ENCODE measurements at places on chromosomes 6 and 20.
A peak's percentile ranks its signal among the peaks of the same experiment; 100 is the strongest.

- DNase-seq = no peak
Measured at GRCh38 chr20:63026582-63027165, 19.9 kb upstream of the BHLHE23 start.

DNA sequence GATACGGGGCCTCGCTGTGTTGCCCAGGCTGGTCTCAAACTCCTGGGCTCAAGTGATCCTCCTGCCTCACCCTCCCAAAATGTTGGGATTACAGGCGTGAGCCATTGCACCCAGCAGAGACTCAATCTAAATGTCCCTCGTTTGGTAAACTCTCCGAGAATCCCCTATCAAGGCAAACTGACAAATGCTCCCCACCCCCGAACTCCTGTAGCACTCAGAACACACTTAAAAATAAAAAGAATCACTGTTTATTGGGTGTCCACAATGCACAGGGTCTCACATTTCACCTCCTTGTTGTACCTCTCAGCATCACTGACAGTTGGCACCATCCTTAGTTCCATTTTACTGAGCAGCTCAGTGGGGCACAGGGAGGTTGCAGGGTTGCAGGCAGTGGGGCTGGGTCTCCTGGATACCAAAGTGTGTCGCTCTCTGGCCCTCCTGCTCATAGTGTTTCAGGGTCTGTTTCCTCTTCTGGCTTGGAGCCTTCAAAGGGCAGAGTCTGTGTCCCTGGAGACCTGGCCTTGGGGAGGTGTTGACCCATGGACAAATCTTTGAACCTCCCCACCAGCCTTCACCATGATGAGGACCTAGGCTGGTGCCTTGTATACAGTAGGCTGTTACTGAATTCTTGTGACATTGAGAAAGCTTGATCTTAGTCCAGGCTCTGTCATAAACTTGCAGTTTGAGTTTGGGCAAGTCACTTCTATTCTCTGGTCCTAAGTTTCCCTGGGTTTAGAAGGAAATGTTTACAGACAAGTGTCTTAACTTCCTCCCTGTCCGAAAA lies 8.5 kb upstream of the SRC start:
- no peak for DNase-seq

DNA sequence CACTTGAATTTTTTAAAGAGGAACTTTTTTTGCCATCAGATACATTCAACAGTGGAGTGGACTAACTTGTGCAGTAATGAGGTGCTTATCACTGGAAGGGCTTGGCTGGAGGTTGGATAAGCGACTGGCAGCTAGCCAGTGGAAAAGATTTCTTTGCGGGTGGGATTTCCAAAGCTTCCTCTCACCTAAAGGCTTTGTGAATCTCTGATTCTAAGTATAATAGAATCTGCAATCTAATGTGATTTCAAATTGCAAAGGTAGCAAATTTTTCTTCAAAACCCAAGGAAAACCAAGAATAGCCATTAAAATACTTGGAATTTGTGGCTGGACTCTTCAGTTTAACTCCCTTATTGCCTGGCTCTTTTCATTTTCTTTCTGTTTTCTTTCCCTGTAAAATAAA lies 460.4 kb upstream of the MARCKS start:
- DNase-seq = no peak

- no peak for DNase-seq
Measured at GRCh38 chr6:147802459-147802858, 294.0 kb downstream of the SAMD5 start.

- no peak for DNase-seq
Measured at GRCh38 chr20:41304424-41305079, 13.0 kb downstream of the ZHX3 start.

DNA sequence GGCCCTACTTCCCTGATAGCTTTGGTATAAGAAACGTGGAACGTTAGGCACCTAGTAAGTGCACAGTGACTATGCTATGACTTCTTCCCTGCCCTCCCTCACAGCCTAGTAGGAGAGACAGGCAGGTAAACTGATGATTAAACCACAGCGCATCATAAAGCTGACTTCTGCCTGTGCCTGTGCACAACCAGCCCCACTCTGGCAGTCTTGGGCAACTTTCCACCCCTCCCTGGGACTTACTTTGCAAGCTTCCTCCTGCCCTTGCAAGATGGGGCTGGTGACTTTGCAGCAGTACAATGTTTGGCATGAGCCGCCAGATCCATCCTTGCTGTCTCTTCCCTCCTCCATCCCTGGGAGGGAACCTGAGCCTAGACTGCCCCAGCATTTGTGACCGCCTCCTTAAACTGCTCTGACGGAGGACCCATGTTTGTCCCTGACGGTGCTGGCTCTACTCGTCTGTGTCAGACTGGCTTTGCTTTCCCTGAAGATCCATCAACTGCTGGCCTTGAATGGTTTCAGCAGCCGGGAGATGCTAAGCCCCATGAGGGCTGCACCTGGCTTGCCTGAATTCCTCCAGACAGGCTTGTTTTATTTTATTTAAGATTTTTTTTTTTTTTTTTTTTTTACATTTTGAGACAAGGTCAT lies 36.1 kb downstream of the EFCAB8 start:
- DNase-seq = no peak

GRCh38 chr20:13424174-13424833 lies 203.2 kb downstream of the ISM1 start:
- no peak for DNase-seq

GRCh38 chr6:149254253-149254652 lies 63.3 kb upstream of the TAB2 start:
- no peak for DNase-seq

DNA sequence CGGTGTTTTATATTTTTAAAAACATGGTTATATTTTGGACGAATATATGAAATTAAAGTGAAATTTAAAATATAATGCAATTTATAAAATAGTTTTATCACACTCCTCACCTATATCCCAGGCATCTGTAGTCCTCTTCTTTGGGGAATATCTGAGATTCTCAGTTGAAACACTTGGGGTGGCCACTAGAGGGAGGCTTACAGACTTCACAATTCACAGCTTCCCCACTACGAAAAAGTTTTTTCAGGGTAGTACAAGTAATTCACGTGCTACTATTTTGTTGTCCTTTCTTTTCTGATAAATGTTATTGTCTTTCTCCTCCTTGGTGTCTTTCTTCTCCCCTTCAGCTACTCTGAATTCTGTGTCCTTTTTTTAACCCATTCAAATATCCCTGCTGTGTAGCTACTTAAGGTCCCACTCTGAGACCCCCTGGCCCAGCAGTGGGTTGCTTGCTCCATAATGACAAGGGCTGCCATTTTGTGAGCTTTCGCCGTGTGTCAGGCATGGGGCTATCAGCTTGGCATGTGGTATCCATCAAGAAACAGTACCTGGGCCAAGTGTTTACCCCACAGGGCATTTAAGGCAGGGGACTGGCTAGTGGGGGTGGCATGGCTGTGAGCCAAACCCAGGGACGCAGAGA lies 43.6 kb upstream of the PHACTR3 start:
- DNase-seq = no peak

DNA sequence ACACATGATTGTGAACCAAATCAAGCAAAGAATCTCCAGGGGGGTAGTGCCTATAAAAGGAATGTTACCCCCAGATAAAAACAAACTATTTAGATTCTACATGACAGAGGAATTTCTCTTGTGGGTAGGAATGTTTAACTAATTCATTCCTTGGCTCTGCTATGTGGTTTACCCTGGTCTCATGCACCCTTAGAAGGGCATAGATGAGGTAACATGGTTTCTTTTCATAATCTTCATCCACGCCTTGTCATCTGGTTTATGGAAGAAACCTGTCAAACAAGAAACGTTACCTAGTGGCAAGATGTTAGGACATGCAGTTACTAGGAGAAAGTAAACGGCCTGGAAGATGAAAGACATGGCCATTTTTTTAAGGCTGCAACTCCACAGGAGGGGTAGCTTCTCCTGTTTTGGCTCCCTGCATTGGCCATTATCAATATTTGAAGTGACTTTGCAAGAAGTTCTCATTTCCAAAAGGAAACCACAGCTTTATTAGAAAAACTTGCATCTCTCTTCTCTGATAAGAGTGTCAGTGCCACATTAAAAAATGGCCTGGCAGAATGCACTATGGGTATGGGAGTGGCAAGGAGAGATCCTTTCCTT lies 45.5 kb downstream of the STX11 start:
- DNase-seq = no peak

GRCh38 chr6:160088069-160088783 lies 33.4 kb upstream of the SLC22A1 start:
- no peak for DNase-seq

GRCh38 chr6:168662301-168662936 lies 221.4 kb downstream of the SMOC2 start:
- DNase-seq = no peak

- no peak for DNase-seq
Measured at GRCh38 chr6:33290459-33290858, 1.1 kb downstream of the PFDN6 start.

- no peak for DNase-seq
Measured at GRCh38 chr20:37726321-37726720, 32.5 kb downstream of the CTNNBL1 start.

DNA sequence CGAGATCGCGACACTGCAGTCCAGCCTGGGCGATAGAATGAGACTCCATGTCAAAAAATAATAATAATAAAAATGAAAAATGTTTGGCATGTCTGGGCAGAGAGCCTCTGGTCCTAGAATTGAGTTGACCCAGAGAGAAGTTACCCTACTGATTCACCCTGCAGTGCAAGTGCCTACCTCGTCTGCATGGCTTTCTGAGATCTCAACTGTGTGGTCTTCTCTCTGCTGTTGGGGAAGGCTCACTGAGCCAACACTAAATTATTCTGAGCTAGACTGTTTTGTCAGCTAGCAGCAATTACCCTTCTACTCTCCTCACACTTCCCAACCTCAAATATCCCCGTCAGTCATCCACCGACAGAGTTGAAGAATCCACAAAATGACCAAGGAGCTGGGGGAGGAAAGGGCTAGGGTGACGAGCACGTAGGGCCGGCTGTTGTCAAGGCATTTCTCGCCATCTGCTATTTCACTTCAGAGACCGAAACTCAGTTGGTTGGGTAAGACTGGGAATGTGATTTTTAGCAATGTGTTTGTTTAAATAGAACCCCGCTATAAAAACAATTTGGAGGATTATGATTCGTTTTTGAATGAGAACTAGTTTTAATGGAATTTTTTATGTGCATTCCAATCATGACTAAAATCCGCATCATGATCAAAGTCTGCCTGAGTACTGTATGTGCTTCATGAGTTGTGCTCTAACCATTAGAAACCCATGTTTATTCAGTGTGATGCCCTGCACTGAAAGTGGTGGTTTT lies 9.4 kb downstream of the MAS1 start:
- no peak for DNase-seq

DNA sequence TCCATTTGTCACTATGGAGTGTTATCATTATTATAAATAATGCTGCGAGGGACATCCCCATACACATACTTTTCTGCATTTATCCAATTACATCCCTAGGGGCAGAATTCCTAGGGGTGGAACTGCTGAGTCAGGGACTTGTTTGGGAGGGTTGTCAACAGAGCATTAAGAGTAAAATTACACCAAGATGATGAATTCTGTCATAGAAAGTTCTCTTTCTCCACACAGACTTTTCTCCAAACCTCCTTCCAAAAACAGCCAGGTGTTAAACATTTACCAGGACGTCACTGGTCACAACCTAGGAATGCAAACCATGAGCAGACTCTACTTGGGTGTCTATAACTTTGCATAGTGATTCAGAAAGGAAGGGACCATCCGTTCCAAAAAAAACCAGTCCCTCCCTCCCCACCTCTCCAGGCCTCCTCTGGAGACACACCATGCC lies 95.5 kb downstream of the PRND start:
- DNase-seq = no peak

GRCh38 chr20:24915892-24916291 lies 33.2 kb upstream of the CST7 start:
- DNase-seq = no peak

GRCh38 chr6:158031381-158032353 lies 50.0 kb downstream of the SYNJ2 start:
- DNase-seq = peak; percentile 76

GRCh38 chr6:138600726-138601125 lies 101.4 kb upstream of the NHSL1 start:
- DNase-seq = no peak

GRCh38 chr6:85620308-85620707 lies 22.4 kb downstream of the SYNCRIP start:
- no peak for DNase-seq

DNA sequence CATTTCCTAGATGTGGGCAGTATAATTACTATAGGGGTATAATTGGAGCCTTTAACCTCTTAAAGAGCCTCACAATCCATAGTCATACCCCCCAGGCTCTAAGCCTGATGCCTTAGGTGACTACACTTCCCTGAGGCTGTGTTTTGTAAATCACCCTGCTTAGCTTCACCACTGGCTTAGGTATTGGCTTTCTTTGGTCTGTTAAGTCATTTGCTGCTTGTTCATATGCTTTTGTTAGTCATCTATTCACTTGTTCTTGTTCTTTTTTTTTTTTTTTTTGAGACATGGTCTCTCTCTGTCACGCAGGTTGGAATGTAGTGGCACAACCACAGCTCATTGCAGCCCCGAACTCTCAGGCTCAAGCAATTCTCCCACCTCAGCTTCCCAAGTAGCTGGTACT lies 26.7 kb downstream of the KAT14 start:
- no peak for DNase-seq

GRCh38 chr6:121652223-121652622 lies 216.8 kb downstream of the GJA1 start:
- no peak for DNase-seq

DNA sequence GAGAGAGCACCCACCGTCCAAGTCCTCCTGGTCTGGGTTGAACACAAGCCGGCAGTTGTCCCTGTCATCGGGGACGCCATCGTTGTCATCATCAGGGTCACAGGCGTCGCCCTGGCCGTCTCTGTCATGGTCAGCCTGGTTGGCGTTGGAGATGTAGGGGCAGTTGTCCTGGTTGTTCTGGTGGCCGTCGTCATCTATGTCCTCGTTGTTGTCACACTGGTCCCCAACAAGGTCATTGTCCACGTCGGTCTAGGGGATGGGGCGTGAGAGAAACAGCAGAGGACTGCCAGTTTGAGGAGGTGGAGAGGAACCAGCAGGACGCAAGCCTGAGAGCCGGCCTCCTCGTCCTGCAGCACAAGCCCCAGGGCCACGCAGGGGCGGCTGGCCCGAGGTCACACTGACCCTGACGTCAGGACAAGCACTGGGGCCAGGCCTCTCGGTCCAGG lies 28.5 kb downstream of the THBS2 start:
- DNase-seq = no peak

DNA sequence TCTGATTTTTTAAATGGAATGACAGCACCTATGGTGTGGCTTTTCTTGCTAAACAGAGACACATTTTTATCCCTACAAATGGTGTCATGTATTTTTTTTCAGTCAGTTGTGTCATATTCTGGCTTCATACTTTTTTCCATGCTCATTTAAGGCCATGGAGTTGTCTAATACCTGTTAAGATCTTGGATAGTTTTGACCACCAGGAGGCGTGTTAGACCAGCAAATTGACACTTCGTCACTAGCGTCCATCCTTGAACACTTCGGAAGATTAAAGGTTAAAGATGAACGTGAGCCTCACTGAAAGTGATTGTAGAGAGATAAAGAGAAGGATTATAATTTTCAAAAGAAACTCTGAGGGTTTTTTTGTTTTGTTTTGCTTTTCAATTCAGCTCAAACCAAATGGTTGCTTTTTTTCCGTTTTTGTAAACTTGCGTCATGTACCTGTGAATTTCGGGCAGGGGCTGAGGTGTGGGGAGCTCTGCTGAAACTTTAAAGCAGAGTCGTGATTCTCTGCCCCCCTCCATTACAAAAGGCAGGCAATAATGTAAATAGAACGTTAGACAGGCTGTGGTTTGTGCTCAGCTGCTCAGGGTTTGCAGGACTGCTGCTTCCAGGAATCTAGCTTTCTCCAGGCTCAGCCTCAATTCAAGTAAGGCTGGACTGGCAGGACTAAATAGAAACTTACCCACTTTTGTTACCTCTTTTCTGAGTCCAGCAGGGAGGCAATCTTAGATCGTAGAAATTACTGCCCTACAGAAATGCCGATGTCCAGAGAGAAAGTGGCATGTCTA lies 245.1 kb downstream of the FOXA2 start:
- no peak for DNase-seq

Data from CD4-positive, alpha-beta T cell treated with Interferon gamma for 1 hour (primary cell).